Spinal cord (tissue), 10 donors: ENCODE measurements at places on chromosomes 13 and 19.

- no peak for DNase-seq
Observed at GRCh38 chr19:7647156-7647555, 10.2 kb downstream of the STXBP2 start.

GRCh38 chr13:105463011-105463501 lies 1072.4 kb downstream of the EFNB2 start:
- no peak for DNase-seq

GRCh38 chr19:19900729-19901444 lies at the start of gene ZNF93:
ZNF93 (plus strand) TSS chr19:19900946; CDS start chr19:19901089, 143 bp downstream.
- peak; percentile 99 for DNase-seq

DNA sequence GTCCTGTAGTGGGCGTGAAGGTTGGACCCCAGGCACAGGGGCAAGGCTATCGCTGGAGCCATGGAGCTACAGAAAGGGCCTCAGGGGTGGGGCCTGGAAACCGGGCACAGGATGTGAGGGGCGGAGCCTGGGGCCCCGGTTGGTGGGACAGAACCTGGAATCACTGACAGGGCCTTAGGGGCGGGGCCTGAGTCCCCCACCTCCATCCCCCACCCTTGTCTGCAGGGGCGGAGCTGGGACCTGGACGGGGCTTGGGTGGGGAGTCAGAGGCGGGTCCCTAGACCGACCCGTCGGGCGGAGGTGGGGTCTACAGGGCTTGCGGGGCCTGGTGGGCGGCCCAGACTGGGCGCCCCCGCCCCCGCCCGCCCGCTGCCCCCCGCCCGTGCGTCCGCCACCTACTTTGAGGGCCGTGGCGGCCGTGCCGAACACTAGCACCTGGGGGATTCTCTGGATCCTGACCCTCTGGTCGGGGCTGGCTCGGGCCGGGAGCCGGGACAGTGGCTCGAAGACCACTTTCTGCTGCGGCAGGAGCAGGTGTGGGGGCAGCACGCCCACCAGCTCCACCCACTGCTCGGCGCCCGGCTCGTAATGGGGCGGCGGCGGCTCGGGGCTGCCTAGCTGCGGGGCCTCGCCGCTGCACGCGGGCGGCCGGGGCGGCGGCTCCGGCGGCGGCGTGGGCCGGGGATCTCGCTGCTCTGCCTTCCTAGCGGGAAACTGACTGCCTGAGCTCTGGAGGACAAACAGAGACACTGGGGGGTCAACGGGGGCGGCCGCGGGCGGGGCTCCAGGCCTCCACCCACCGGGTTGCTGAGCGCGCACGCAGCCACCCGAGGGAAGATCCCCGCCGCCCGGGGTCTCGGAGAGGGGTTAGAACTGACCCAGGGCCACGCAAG lies 26.3 kb downstream of the DCAF15 start:
- no peak for DNase-seq

DNA sequence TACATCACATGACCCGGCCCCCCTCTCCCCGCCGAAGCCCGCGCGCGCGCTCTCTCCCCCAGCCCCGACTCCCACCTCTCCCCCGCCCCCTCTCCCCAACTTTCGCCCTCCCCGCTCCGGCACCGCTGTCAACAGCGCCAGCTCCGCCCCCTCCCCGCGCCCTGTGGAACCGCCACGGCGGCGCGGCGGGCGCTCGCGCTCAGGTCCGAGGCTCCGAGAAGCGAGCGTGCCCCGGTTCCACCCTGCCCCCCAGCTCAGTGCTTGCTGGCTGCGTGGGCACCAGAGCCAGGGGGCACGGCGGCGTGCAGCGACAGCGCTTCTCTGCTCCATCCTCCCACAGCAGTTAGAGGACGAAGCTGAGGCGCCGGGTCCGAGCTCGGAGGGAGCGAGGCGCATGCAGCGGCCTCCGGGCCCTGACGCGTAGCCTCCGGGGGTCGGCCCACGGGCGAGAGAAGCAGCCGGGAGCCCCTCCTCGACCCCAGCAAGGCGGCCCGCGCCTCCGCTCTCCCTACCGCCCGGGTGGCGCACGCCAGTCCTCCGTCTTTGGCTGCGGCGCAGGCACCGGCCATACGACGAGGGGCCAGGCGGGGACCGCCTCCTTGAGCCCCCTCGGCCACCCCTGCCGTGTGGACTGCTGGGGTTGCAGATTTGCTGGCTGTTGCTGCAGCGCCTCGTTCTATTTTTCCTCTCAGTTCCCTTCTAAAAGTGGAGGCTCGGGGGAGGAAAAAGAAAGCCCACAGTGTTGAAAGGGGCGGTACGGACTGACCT lies 109.5 kb downstream of the KCNRG start:
- DNase-seq = no peak

GRCh38 chr13:25561812-25562211 lies 190.0 kb downstream of the ATP8A2 start:
- DNase-seq = no peak

GRCh38 chr13:109199280-109199679 lies 569.9 kb downstream of the MYO16 start:
- no peak for DNase-seq

DNA sequence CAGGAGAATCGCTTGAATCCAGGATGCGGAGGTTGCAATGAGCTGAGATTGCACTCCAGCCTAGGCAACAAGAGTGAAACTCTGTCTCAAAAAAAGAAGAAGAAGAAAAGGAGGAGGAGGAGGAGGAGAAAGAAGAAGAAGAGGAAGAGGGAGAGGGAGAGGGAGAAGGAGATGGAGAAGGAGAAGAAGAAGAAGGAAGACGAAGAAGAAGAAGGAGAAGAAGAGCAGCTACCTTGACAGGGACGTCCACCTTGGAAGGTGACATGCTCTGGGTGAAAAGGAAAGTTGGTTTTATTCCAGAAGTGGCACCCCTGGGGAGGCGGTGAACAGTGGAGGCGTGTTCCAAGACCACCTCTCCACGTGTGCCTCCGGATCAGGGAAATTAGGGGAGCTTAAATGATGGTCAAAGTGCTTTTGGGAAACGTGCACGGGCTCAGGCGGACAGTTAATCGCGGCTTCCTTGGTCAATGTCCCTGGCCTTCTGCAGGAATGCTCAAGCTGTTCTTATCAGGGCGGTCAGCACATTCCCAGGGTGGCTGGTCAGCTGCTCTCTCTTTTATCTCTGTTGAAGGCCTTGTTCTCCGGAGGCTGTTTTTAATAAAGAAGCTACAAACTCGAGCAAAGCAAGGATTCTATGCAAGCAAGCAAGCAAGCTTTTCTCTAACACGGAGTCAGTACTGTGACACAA lies 78.9 kb upstream of the PEG3 start:
- no peak for DNase-seq

DNA sequence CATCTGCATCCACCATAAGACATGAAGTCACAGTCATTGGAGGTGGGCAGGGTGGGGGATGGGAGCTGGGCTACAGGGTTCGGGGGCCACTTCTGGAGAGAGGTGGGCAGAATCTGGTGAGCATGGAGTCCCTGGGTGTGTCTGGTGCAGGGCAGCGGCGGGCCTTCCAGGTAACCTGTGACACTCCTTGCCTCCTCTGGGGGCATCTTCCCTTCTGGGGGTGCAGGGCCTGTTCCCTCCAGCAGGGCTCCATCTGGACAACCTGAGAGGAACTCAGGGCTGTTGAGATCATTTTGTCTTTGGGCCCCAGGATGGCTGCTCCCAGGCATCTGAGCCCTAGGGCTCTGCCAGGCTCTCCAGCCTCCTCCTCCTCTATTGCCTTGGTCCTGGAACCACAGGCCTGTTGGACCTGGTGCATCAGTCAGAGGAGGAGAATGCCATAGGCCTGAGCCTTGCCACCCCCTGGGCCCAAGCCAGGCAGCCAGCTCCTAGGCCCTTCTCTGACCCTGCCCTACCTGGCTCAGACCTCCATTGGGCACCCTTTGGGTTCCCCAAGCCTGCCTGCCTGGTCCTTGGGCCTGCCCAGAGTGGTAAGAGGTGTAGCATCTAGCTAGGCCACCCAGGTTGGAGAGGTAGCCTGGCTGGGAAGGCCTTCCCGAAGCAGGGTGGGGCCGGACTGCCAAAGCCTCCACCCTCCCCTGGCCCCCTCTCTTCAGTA lies 13.4 kb downstream of the LYL1 start:
- DNase-seq = no peak

- DNase-seq = no peak
Observed at GRCh38 chr13:63840551-63841421, 2425.1 kb upstream of the PCDH20 start.

DNA sequence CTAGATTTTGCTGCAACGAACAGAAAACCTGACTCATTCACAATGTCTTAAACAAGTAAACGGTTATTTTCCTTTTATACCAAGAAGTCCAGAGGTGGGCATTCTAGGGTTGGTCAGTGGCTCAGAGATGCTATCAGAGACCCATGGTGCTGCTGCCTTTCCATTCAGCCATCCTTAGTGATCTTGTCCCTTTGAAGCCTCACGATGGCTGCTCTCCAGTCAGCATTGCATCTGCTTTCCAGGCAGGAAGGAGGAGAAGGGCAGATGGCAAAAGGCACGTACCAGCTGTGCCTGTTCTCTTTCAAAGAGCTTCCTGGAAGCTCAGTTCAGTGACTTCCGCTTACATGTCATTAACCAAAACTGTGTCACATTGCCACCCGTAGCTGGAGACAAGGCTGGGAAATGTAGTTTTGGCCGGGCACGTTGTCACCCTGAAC lies 30.1 kb downstream of the WDFY2 start:
- no peak for DNase-seq

DNA sequence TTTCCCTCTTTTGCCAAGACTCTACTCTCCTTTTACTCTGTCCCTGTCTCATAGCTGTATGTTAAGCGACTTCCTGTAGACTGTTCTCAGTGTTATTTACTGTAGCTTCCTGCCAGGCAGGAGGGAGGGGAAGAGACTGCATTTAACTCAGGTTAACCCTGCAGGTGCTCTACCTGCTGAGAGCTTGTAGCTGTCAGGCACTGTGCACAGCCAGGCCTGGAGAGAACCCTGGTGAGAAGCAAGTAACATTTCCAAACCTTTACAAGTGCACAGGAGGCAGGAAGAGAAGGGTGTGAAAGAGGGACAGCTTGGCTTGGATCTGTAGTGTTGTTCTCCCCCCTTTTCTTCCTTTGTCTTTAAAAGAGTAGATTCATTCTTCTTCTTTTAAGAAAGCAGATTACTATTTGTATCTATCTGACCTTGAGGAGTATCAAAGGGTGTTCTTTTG lies 167.1 kb downstream of the LMO7 start:
- DNase-seq = no peak

DNA sequence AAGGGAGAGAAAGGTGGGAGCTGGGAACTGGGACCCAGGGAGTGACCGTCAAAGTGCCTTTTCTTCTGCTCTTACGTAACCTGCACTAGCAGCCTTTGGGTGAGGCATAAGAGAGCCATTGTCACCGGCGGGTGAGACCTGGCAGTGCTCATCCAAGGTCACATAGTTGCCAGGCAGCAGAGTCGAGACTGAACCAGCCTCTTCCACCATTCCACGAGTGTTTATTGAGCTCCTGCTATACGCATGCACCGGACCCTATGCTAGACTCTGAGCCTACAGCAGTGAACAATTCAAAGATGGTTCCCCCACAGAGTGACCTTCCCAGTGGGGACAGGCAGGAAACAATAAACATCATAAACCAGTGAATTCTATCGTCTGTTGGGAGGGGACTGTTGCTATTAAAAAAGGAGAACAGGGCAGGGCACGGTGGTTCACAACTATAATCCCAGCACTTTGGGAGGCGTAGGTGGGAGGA lies 18.6 kb upstream of the STRN4 start:
- DNase-seq = no peak

GRCh38 chr13:100433475-100433874 lies 155.1 kb downstream of the GGACT start:
- no peak for DNase-seq

DNA sequence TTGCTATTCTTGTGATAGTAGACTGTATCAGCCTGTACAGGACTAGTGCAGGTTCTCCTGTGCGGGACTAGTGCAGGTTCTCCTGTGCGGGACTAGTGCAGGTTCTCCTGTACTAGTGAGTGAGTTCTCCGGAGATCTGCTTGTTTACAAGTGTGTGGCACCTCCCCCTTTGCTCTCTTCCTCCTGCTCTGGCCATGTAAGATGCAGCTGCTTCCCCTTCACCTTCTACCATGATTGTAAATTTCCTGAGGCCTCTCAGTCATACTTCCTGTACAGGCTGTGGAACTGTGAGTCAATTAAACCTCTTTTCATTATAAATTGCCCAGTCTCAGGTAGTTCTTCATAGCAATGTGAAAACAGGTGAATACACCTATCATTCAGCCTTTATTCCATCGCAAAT lies 289.6 kb downstream of the TEX29 start:
- DNase-seq = no peak

DNA sequence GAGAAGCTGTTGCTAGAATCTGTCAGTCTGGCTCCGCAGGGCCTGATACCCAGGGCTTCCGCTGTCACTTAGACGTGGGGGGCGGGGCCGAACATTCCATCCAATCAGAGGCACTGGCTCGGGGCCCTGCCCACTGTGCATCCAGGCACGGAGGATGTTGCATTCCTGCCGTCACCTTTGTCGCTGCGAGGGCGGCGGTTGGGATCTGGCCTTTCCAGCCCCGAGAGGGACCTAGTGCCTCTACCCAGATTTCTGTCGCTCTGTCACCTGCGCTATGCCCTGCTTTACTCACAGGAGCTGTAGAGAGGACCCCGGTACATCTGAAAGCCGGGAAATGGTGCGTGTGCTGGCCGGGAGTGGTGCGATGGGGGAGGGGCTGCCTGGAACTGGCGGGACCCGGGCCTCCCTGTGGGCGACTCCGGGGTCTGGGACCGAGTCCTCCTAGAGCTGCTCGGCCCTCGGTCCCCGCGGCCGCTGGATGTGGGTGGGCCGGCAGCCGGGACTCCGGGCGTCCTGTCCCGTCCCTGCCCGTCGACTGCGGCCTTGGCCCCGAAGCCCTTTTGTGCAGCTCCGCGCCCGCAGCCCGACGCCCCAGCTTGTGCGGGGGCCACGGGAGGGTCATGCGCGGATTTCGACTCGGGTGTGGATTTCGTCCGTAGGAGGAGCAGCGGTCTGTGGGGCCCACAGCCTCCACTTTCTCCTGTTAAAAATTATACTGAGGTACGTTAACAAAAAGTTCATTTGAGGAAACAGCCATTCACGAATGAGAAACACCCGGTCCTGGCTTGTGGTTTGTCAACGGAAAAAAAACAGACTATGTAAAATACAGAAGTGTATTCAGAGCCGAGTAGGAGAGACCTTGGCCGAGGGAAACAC lies at the start of gene ZNF439:
ZNF439 (plus strand) TSS at position 133 of the 876 bp plus-strand sequence; CDS start at position 275, 142 bp downstream.
- DNase-seq = peak; percentile 86

DNA sequence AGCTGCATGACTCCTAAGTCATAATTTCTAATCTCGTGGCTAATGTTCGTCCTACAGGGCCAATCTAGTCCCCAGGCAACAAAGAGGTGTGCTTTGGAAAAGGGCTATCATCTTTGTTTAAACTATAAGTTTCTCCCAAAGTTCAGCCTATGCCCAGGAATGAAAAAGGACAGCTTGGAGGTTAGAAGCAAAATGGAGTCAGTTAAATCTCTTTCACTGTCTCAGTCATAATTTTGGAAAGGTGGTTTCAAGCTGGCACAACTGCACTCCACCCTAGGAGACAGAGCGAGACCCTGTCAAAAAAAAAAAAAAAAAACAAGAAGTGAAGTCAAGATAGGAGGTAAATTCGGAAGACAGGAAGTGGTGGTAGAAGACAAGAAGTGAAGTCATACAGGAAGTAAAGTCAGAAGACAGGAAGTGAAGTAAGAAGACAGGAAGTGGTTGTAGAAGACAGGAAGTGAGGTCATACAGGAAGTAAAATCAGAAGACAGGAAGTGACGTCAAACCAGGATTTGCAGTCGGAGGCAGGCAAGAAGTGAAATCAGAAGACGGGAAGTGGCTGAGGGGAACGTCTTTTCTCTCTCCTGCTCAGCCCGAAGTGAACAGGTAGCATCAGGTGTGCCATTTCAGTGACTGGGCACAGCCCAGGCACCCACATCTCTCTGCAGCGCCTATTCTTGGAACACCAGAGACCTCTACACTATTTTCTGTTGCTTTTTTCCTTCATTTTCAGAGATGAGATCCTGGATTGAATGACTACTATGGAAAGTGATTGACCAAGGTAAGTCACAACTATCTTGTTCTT lies 32.2 kb downstream of the GP6 start:
- DNase-seq = peak; percentile 45
